ENCODE measurements at places on chromosomes 7 and 10.

GRCh38 chr7:155999631-156000489 is 187.6 kb upstream of the SHH start:
- no peak for ATAC-seq

DNA sequence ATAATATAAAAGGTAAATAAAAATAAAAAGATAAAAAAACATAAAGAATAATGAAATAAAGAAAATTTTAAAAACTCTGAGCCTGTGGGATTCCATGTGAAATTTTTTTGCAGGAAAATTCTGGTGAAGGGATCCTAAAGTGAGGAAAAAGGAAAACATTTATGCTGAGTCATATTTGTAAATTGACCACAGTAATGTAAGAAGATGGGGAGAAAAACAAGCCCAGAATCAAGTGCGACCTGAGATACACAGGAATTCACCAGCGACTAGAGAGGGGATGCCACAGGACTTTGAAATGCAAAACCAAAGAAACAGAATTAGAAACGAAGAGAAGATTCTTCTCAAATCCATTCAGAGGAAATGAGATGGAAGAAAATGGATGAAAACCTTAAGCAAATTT is 133.8 kb upstream of the PFKP start:
- peak; percentile 51 for ATAC-seq

DNA sequence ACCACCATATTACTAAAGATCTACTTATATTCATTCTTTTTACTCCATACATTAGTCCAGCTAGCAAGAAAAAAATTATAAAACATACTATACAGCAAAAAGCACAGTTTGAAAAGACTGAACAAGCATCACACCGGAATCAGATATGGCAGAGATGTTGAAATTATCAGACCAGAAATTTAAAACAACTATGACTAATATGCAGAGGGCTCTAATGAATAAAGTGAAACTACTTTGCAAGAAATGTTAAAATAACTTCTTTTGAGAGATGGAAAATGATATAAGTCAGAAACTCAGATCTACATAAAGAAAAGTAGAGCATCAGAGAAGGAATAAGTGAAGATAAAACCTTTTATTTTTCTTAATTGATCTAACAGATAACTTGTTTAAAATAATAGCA is 50.9 kb downstream of the SGCE start:
- ATAC-seq: no peak

- no peak for ATAC-seq
Observed at GRCh38 chr10:71378336-71379117, 18.2 kb upstream of the CDH23 start.

DNA sequence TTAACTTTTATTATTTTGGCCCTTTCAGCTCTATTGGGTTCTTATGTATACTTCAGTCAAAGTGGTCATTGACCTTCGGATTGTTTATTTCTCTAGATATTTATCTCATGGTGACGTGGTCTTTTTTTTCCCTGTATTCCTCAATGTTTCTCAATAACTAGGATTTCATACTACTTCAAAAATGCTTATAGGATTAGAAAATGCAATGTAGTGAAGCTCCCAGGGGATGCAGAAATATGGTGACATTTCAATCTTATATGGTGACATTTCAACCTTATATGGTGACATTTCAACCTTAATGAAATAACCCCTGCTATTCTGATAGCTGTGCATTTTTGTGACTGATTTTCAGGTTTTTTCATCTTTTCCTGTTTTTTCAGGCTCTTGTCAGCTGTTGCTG is 51.4 kb downstream of the CHRM2 start:
- no peak for ATAC-seq

DNA sequence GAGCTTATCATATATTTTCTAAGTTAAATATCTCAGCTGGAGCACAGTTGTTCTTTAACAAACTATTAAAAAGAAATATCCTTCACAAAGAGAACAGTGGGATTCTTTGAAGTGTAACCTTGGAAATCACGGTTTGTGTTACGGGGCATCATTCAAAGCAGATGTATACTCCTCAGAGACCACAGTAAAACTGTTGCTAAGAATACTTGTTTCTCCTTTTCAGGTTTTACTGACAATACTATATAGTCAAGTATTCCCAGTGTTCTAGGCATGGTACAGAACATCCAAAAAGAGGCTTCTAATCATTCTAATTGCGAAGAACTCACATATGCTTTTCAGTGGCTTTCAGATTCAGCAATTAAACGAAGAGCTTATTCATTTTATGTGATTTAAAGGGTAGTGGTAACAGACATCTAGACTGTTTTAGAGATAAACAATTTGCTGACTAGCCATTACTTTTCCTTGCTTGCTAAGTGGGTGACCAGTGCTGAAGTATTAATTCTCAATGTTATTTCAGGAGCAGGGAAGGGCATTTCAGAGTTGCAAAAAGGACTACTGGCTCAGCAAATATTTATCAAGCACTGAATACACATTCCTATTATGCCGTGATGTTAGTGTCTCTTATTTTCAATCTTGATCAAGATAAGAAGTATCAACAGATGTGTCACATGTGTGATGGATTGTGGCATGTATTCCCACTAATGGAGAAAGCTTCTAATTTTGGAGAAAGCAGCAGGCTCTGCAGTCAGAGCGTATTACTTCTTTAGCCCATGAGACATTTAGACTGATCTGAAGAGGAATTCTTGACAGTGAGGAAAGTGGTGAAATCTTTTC is 236.8 kb downstream of the RNLS start:
- peak; percentile 71 for ATAC-seq

GRCh38 chr10:121148921-121149320 is 297.8 kb downstream of the WDR11 start:
- no peak for ATAC-seq

GRCh38 chr7:43351683-43352082 is 231.2 kb upstream of the STK17A start:
- no peak for ATAC-seq

DNA sequence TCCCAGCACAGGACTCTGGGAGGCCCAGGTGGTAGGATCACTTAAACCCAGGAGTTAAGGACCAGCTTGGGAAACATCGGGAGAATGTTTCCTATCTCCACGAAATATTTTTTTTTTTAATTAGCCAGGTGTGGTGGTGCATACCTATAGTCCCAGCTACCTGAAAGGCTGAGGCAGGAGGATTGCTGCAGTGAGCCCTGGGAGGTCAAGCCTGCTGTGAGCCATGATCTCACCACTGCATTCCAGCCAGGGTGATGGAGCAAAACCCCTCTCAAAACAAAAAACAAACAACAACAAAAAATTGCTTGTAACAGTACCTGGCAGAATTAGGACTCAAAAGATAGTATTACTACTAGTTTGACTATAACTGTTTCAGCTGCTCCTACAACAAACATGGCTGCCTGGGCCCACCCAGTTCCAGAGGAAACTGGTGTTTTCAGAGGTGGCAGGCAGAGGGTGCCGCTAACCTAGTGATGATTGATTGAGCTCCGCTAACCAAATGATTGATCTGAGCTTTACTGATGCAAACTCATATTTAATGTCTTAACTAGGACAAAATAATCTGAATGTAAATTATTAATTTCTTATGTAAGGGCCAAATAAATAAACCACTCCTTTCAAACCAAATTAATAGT is 57.0 kb downstream of the AP3M1 start:
- no peak for ATAC-seq

- ATAC-seq: no peak
Observed at GRCh38 chr7:140734096-140734495, 37.6 kb downstream of the NDUFB2 start.

DNA sequence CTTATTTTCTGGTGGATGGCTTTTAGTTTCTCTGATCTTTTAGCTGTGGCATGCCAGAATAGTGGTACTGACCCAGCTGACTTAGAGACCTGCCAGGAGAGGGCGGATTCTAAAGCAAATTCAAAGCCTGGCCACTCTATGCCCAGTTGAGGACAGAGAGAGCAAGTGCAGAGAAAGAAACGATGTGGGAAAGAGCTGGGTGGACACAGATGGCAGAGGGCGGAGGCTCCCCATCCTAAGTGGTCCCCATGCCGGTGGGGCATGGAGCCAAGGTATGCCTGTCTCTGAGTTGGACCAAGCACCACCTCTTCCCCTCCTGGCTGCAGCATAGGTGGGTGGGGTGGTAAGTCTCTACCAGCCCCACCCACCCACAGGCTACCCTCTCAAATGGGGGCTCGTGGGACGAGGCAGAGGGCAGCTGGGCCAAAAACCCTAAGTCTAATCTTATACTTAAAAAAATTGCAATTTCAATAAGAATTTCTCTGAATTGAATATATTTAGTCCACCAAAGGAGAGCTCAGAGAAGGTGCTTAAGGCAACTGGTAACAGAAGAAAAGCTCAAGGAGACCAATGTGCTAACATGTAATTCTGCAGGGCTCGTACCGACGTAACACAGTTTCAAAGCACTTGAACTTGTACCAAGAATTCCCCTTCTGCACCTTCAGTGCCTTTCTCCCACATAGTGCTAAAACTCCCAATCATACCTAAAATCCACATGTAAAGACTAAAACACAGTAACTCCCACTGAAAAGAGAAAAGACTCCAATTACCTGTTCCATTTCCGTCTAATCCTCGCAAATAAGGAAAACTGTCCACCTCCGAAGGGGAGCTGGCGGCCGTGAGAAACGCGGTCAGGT is 85.7 kb upstream of the NMT2 start:
- no peak for ATAC-seq

- ATAC-seq: no peak
Observed at GRCh38 chr7:12222889-12223579, 11.9 kb downstream of the TMEM106B start.

DNA sequence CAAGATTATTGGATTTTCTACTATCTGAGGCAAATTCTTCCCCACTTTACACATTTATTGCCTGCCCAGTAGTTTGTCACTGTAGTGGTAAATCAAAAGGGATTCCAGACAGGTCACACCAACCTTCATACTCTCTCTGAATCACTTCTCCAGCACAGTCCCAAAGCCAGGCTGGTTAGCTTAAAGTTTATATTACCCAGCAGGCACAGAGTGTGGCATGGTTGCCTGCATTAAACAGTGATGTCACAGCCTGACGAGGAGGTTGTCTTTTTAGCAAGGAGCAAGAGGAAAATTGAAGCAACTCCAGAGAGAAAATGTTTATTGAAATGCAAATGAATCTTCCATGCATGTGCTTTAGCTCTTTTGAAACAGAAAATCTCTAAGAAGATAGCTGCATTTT is 375.5 kb upstream of the CELF2 start:
- ATAC-seq: no peak

GRCh38 chr10:84352251-84352842 is 24.0 kb downstream of the CCSER2 start:
- ATAC-seq: peak; percentile 83

GRCh38 chr7:132815696-132816311 is 239.5 kb upstream of the PLXNA4 start:
- peak; percentile 76 for ATAC-seq

DNA sequence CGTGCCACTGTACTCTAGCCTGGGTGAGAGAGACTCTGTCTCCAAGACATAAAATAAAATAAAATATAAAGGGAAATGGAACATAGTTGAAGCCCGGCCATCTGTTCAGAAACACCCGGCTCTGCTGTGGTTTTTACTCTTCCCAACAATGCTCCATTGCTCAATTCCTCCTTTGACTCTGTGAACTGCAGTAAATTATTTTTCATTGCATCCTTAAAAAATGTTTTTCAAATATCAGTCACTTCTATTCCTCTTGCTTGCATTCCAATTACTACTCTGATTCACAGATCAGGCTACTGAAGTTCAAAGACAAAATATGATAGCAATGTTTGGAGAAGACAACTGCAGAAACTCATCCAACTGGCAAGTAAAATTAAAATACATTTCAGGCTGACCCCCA is 983.0 kb downstream of the SORCS1 start:
- ATAC-seq: no peak

GRCh38 chr7:115749924-115750323 is 280.6 kb downstream of the TFEC start:
- no peak for ATAC-seq

GRCh38 chr7:21980926-21981500 is 35.3 kb upstream of the CDCA7L start:
- ATAC-seq: no peak

DNA sequence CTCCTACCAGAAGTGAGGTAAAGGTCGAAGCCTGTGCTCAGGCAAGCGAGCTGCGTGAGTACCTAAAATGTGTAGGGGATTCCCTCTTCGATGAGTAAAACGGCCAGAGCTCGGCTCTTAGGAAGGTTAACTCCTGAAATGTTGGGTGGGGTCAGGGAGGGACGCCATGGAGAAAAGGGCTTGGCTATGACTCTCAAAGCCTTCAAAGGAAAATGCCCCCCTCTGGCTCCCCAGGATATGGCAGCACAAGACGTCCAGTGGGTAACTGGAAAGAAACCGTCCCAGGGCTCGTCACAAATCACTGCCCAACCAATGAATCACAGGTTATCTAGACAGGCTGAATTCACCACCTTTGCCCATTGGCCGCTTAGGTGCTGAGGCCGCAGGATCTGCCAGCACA is 58.0 kb downstream of the CALML3 start:
- ATAC-seq: no peak

DNA sequence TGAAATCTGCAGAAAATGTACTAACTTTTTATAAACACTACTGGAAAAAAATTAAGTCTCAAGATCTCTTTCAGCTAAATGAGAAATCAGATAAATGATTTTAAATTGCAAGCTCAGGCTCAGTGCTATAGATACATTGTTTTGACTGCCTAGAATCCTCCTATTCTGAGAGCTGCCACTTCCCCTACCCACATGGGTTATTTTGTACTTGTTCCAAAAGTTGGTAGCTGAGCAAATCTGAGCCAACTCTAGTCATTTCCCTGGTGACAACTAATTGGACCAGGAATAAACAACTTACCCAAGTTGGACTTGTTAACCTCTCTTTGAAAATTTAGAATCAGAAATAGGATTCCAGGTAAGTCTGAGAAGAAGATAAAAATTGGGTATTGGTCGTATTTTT is 202.1 kb downstream of the MBL2 start:
- no peak for ATAC-seq

DNA sequence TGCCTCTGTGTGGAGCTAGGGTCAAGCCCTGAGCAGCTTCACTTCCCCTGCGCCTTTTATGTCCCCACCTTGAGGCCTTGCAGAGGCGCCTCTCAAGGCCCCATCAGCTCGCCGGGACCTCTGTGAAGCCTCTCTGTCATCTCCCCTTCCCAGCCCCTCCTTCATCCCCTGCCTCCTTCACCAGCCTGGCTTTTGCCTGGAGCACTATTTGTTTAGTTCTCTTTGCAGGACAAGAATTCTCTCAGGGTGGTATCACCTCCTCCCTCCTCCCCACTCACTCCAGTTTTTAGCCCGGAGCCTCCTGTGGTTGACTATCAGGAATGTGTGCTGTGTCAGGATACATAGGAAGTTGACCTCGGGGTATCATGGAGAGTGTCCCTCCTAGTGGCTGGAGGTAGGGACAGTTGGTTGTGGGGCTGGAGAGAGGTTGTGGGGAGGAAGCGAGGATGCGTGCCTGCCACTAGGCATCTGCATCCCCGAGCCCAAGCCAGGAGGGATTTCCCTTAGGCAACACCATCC is 89.8 kb upstream of the ANLN start:
- ATAC-seq: no peak

GRCh38 chr10:132836832-132837540 is 51.0 kb upstream of the NKX6-2 start:
- ATAC-seq: peak; percentile 61

- no peak for ATAC-seq
Observed at GRCh38 chr10:110506448-110506847, 8.7 kb downstream of the DUSP5 start.
